ENCODE measurements at places on chromosomes 5 and 9.

- no peak for DNase-seq
Observed at GRCh38 chr9:129697656-129698253, 32.3 kb downstream of the PRRX2 start.

DNA sequence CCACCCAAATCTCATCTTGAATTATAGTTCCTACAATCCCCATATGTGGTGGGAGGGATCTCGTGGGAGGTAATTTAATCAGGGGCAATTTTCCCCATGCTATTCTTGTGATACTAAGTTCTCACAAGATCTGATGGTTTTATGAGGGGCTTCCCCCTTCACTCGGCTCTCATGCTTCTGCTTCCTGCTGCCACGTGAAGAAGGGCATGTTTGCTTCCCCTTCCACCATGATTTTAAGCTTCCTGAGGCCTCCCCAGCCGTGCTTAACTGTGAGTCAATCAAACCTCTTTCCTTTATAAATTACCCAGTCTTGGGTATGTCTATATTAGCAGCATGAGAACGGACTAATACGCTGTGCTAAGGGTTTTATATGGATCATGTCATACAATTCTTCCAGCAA lies 72.3 kb downstream of the TLE4 start:
- no peak for DNase-seq

- DNase-seq: no peak
Observed at GRCh38 chr5:147467973-147468508, 41.8 kb downstream of the DPYSL3 start.

- no peak for DNase-seq
Observed at GRCh38 chr9:70073756-70074155, 30.1 kb downstream of the MAMDC2 start.

DNA sequence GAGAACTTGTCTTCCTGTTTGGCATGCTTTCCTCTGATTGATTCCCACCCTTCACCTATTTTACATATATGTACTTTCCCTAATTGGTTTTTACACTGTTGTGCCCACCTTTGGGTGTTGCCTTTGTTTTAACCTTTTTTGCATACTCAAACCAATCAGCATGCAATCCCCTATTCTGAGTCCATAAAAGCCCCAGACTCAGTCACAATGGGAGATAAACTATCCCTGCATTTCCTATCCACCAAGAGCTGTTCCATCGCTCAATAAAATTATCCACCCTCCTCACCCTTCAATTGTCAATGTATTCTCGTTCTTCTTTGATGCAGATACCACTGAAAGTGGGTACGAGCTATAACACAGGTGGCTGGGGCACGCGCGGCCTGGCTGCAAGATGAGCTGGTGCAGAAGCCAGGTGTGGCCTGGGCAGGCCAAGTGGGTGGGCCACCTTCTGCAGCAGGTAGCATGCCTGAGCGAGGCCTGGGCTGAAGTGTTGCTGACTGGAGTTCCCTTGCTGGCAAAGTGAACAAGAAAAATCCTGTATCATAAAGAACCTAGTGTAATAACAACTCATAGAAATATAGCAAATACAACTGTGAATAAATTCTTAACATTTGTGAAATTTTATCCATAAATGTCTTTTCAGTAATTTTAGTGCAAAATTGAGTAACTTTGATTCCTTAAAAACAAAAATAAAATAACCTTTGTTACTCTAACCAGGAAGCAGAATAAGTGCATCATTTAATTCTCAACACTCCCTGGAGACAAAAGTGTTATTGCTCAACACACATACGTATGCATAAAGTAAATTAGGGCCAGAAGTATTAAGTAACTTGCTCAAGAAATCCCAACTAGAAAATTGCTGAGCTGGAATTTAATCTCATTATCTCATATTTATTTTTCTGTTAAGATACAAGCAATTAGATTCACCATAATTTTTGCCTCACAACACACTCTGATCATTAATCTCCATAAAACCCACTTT lies 685.3 kb upstream of the EDIL3 start:
- DNase-seq: no peak

DNA sequence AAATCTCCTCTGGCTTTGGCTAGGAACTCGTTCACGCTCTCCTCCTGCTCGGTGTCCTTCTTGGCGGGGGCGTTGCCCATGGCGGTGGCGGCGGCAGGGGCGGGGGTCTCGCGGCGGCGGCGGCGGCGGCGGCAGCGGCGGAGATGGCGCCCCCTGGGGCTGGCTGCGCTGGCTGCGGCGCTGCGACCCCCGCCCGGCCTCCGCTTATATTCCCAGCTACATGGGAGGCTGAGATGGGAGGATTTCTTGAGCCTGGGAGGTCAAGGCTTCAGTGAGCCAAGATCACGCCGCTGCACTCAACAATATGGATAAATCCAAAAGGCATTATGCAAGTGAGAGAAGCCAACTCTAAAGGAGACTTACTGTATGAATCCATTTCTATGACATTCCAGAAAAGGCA lies at the start of gene PRKACG:
Gene PRKACG (minus strand): TSS at position 101 of the 400 bp plus-strand sequence. CDS start 21 bp downstream, at position 80.
- no peak for DNase-seq

DNA sequence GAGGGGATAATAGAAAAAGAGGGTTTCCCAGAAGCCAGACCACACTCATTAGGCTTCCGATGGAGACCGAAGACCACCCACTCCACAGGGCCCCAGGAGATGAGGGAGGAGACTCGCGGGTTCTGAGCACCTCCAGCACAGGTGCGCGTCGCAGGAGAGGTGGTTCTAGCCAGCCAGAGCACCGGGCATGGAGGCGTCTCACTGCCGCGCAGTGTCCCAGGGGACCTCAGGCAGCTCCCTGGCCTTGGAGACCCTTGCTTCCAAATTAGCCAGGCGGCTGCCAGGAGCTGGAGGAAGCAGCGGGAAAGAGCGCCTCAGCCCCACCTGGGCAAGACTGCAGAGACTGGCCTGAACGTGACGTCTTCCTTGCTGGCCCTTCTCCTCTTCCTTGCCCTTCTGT lies 115.4 kb upstream of the FBXL7 start:
- no peak for DNase-seq

DNA sequence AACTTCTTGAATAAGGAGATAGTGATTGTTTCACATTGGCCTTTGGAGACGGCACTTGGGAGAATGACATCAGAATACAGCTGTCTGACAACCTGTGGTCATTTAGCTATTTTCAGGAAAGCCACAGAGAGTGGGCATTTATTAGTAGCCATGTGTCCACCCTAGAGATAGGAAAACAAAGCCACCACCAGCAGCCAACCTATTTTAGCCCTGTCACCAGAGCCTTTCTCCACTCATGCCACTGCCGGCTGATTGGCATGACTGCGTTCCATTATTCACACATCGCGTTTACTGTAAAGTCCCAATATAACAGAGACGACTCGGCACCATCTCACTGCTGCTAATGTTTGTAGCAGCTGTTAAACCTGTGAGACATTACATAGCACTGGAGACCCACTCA lies 330.1 kb downstream of the NDUFS4 start:
- no peak for DNase-seq

- no peak for DNase-seq
Observed at GRCh38 chr5:140420665-140421361, 19.2 kb downstream of the ANKHD1 start.

DNA sequence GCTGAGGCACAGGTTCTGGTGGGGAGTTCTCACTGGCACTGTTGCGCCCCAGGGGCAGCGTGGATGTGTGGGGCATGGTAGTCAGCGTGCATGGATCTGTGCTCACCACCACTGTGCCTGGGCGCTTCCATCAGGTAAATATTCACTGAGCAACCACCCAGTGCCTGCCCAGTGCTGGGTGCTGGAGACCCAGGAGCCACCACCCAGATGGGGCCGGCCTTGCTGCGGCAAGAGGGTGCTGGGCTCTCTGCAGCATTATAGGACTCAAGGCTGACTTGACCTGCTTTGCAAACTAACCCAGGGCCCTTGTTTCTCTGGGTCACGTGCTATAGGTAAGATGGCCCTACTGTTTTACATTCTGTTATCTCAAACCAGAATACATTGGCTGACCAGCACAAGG lies 60.5 kb downstream of the DAP start:
- DNase-seq: no peak

DNA sequence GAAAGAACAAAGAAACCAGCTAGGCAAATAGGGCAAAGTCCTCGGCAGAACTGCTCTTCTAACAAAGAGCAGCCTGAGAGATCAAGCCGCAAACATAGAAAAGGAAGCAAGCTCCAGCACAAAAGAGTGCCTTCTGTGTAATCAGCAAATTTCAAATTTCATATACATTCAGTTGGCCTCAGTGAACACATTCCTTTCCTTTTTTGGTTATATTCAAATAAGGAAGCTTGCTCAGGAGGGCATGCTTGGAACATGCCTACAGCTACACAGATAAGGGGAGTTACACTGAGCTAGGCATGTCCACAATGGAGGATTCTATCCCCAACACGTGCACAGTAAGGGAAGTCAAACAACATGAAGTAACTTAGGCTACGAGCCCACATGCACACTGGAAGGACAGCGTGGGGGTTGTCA lies 23.4 kb downstream of the IL33 start:
- DNase-seq: no peak

GRCh38 chr5:117793963-117794362 lies 1194.4 kb downstream of the DTWD2 start:
- no peak for DNase-seq

DNA sequence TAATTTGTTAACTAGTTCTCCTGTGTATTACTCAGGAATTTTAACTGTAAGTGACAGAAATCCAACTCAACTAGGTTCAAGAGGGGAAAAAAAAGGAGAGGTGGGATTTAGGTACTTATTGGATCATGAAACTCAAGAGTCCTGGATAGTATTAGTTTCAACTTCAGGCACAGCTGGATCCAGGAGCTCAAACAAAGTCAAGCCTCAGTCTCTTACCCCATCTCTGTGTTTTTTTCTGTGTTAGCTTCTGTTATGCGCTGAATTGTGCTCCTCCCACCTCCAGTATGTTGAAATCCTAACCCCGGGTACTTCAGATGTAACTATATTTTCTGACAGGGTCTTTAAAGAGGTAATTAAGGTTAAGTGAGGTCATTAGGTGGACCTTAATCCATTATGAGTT lies 53.5 kb downstream of the SMIM23 start:
- no peak for DNase-seq

GRCh38 chr5:154437281-154437965 lies 8.4 kb upstream of the SAP30L start:
- DNase-seq: no peak

GRCh38 chr5:5235685-5236084 lies 95.6 kb downstream of the ADAMTS16 start:
- DNase-seq: no peak

Measured in Kasumi-1 (cell line).